ENCODE measurements at places on chromosomes 3 and 15.
A peak's percentile ranks its signal among the peaks of the same experiment; 100 is the strongest.

- peak; percentile 83 for DNase-seq
Observed at GRCh38 chr3:157999246-157999645, 107.0 kb downstream of the SHOX2 start.

DNA sequence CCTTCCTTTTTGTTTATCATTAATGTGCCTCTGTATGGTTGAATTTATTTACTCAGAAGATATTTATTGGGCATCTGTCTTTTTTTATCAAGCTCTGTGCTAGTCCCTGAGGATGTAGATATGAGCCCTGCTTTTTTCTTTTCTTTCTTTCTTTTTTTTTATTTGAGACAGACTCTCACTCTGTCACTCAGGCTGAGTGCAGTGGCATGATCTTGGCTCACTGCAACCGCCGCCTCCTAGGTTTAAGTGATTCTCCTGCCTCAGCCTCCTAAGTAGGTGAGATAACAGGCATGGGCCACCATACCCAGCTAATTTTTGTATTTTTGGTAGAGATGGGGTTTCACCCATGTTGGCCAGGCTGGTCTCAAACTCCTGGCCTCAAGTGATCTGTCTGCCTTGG, 58.5 kb downstream of the MBNL1 start:
- no peak for DNase-seq

DNA sequence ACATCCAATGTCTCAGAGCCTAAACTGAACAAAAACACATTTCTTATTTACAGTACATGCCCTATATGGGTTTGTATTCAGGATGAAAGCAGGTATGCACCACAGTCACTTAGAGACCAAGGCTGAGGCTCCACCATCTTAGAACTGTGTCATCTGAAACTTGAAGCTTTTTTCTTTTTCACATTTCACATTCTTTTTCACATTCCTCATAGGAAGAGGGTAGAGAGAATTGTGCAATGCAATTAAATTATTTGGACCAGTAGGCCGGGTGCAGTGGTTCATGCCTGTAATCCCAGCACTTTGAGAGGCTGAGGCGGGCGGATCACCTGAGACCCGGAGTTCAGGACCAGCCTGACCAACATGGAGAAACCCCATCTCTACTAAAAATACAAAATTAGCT, 591.0 kb downstream of the MECOM start:
- no peak for DNase-seq

- no peak for DNase-seq
Observed at GRCh38 chr3:153889905-153890334, 231.3 kb upstream of the ARHGEF26 start.

DNA sequence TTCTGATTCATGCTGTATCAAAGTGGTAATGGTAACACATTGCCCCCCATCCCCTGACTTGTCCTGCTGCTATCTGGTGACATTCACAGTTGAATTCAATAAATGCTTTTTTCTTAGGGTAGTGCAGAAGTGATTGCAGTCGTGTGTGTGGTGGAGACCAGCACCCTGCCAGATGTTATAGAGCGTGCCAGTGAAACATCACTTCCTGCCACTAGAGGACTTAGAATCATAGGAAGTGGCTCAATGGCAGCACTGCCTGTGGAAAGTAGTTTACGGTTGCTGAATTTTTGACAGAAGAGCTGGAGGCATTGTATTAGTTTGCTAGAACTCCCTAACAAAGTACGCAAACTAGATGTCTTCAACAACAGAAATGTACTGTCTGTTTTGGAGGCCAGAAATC, 37.4 kb upstream of the P2RY12 start:
- no peak for DNase-seq

DNA sequence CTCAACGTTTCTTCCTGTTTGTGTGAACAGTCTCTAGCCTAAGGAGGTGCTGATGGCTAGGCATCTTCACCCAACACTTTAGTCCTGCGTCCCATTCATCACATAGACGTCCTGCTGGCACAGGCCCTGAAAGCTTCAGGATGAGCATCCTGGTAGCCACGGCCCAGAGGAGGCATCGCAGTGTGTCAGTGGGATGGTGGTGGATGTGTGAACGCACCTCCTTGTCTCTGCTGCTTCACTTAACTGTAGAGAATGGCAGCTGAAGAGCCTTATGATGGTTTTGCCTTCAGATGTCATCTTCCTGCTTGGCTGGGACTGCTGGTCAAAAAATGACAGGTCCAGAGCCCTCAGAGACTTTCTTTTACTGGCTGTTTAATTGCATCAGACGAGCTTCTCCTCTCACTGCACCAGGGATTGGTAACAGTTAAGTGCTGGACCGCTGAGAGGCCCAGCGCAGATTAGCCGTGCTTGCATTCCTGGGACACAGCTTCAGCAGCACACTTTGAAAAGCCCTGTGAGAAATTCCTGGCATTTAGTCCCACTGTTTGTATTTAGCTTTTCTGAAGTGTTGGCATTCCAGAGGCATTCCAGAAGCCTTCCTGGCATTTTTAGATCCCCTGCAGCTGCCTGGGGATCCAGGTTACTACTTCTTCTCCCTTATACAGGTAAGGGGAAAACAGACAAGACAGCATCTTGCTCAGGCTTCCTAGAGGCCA, 132.4 kb upstream of the PLXNA1 start:
- DNase-seq, result no peak

All from NCI-H345 (cell line).